CD8-positive, alpha-beta memory T cell (primary cell): ENCODE measurements at places on chromosomes 6 and 20. TPM values are rescaled to one million over a fixed set of nuclear protein-coding genes. Genes with fewer than 3 reads are reported as not detected.

The BNIP5 gene
- not detected for total RNA-seq

The SMLR1 gene
- not detected for total RNA-seq

The WFDC9 gene
- not detected for total RNA-seq

The MAP1LC3A gene
- total RNA-seq: 1.5 TPM

The PLG gene
- not detected for total RNA-seq

The MAP3K5 gene
- 12.6 TPM for total RNA-seq

The ZNF831 gene
- total RNA-seq: 6.4 TPM
